Stimulated activated CD4-positive, alpha-beta T cell treated with anti-CD3 and anti-CD28 coated beads, Interleukin-15, amount 100 ng/mL, for 48 hours (primary cell): ENCODE measurements at places on chromosomes 3 and 15.

DNA sequence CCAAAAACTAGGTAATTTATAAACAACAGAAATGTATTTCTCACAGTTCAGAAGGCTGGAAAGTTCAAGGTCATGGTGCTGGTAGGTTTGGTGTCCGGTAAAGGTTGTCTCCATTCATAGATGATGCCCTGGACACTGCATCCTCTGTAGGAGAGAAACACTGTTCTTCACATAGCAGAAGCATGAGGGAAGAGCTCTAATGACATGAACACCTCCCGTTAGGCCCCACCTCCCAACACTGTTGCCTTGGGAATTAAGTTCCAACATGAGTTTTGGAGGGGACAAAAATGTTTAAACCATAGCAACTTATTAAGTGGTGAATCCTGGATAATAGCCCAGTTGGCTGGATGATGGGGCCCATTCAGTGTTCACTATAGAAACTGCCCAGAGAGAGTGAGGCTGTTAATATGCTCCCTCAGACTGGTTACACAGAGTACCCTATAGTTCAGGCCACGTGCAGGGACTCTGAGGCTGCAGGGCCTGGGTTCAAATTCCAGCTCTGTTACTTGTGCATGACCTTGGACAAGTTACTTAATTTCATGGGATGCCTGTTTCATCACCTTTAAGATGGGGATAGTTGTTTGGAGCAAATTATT lies 37.0 kb downstream of the CCNL1 start:
- no peak for DNase-seq

- no peak for DNase-seq
These were observed 534.6 kb upstream of the ROBO2 start for GRCh38 chr3:76505202-76505845.

DNA sequence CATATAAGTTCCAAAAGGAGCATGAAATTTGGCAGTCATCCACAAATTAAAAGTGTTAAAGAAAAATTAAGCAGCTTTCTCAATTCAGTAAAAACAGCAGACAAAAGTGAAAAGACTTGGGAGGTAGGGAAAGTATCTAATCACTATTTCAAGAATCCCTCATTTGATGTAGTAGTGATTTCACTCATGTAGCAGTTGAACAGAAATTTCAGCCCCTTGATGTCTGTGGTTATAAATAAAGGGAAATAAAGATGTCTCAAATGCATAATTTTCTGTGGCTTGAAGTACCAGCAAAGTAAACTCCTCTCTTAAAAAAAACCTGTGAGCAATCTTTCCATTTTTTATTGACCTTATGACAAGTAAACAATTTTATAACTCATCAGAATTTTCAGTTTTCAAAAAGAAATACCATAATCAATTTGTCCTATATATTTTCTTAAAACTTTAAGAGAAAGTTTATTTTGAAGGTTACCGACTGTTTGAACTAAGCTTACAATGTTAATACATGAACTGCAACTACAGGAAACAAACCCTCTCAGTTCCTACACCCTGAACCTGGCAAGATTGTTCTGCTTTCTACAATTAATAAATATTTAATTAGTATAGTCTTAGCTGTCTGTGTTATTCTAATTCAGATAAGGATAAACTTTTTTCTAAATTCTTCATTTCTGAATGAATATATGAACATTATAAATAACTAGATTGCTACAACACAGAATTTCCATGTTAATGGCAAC lies 94.2 kb downstream of the CBLB start:
- no peak for DNase-seq

DNA sequence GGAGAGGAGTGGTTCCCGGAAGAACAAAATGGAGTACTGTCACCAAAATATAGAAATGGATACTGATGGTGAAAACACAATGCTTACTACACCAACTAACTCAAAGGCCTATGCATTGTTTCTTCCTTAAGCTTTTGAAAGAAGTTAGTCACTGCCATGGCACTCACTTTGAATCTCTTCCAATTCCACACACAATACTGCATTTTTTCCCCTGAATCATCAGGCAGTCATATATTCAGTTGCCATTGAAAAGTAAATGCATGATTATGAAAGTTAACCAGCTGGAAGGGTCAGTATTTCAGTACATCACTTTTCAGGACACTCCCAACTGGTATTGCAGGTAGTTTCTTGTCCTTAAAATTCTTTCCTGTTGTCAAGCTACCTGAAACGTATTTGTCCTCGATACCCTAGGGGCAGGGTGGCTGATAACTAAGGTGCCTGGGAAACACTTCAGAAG lies 9.0 kb upstream of the LRRFIP2 start:
- no peak for DNase-seq

DNA sequence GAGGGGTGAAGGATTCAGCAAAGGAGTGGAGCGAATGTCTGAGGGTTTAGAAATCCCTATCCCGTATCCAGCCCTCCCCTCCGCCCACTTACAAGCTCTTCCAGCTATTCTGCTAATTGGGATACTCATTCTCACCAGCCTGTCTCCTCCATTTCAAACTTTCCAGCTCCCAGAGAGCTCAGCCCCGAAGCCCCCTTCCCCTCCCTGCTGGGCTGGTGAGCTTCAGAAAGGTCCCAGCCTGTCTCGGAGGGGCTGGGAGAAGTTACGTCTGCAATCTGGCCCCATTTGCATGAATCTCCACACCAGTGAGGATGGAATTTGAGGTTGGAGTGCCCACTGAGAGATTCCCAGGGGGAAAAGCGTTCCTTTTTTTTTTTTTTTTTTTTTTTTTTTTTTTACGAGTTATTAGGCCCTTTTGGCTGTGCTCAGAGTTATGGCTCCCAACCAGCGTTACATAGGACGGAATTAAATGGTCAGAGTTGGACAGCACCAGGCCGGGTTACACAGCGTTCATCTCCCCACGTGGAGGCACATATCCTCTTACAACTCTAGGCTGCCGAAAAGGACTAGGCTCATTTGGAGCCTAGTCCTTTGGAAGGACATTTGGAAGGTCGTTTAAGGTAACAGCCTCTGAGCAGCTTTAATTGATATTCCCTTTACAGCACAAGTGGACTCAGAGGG lies 34.6 kb downstream of the FGD5 start:
- DNase-seq = no peak

GRCh38 chr3:41037651-41038334 lies 161.5 kb upstream of the CTNNB1 start:
- DNase-seq = no peak

DNA sequence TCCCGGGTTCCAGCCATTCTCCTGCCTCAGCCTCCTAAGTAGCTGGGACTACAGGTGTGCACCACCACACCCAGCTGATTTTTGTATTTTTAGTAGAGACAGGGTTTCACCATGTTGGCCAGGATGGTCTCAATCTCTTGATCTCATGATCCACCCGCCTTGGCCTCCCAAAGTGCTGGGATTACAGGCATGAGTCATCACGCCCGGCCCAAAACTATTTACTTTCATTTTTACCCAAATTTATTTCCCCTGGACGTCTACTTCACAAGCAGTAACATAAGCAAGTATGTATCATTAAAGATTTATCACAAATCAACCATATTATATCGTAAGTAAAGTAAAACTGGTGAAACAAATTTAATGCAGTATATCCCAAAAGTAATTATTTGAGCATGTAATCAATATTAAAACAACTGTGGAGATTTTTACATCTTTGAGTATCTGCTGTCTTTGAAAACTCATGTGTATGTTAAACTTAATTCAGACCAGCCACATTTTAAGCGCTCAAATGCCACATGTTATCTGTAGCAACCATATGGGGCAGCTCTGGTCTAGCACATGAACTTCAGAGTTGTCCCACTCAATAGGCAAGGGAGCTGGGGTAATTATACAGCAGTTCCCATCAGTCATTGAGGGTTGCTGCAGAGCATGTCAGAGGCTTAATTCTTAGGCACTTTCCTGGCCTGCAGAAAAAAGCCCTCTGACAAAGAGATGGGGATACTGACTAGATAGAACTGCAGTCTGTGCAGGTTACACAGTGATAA lies 185.7 kb upstream of the CTDSPL start:
- no peak for DNase-seq
